ENCODE measurements at places on chromosomes 5 and 9. TPM values are rescaled to one million over a fixed set of nuclear protein-coding genes. Genes with fewer than 3 reads are reported as not detected.

DBH gene
- total RNA-seq = 0.08 TPM

GRCh38 chr9:23635276-23635675 is 190.8 kb downstream of the ELAVL2 start:
- DNase-seq = no peak

DNA sequence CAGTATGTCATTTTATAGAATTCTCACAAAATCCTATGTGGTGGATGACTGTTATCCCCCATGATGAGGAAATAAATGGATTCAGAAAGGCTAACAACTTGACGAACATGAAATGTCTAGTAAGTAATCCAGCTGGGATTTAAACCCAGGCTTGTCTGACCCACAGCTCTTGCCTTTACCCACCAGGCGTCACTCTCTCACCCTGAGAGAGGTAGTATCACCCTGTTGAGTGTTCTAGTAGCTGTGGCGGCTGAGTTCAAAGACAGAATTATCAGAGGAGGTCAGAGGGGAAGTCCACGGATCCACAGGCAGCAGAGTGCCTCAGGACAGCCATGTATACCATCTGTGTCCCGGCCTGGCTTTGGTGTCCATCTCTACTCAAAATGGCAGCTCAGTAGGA is 113.8 kb downstream of the ZNF462 start:
- no peak for DNase-seq

GRCh38 chr9:135502168-135502872 is 1.8 kb downstream of the MRPS2 start:
- no peak for DNase-seq

DNA sequence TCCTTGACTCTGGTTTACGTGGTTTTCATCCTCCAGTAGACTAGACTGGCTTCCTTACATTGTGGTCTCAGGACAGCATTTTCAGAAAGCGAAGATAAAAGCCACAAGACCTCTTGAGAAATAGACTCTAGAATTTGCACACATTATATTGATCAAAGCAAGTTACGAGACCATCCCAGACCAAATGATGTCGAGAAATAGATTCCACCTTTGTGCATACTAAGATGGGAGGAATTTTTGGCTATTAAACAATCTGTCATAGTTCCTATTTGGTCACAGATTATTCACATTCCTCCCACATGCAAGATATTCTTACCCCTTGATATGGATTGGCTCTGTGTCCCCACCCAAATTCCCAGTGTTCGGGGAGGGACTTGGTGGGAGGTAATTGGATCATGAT is 65.6 kb downstream of the TEX10 start:
- DNase-seq = no peak

DNA sequence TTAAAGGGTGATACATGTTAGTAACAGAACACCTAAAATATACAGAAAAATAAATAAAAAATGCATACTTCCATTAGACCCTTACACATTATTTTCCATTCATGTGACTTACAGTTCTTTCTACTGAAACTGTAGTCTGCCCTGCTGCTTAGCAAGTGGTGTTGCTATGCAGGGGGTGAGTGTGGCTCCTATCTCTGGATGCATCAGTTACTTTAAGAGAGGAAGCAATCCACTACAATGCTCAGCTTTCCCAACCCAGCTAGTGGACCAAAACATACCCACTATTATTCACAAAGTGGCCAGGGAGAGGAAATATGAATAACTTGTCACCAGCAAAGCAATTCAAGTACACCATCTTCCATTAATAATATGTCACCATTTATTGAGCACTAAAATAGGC is 121.8 kb downstream of the DOCK2 start:
- DNase-seq = no peak

DNA sequence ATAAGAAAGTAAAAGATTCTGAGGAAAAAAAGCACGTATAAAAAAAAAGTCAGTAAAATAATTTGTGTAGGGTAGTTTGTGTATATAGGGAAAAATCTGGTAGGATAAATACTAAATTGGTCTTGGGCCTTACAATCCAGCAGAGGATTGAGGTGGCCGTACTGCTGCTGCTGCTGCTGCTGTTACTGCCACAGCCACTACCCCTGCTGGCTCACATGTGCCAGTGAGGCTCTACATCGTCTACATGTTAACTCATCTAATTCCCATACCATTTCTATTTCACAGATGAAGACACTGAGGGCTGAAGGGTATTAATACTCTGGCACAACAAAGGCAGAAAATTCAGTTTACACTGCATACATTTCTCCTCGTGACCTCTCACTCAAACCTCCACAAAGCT is 928.5 kb downstream of the TLE4 start:
- no peak for DNase-seq

Data from naive thymus-derived CD4-positive, alpha-beta T cell (primary cell).